CD4-positive, alpha-beta T cell treated with Interleukin-15 for 4 hours (primary cell): ENCODE measurements at places on chromosomes 5 and 9.

- DNase-seq: no peak
Observed at GRCh38 chr5:55713871-55714270, 1.7 kb upstream of the SLC38A9 start.

DNA sequence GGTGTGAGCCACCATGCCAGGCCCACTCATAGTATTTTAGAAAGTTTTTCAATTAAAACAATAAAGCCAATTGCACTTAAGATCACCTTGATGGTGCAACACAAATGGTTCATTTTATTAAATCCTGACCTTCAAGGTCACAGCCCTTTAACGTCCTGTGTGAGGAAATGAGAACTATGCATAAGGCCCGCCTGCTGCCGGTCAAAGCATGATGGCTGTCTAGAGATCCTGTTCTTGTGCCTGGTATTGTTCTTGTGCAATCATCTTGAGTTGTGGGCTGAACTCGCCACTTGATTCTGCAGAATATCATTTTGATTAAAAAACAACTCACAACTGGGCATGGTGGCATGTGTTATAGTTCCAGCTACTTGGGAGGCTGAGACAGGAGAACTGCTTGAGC lies 43.6 kb upstream of the FBXW11 start:
- DNase-seq: no peak

- DNase-seq: peak; percentile 37
Observed at GRCh38 chr9:134403682-134404301, 77.5 kb downstream of the RXRA start.

DNA sequence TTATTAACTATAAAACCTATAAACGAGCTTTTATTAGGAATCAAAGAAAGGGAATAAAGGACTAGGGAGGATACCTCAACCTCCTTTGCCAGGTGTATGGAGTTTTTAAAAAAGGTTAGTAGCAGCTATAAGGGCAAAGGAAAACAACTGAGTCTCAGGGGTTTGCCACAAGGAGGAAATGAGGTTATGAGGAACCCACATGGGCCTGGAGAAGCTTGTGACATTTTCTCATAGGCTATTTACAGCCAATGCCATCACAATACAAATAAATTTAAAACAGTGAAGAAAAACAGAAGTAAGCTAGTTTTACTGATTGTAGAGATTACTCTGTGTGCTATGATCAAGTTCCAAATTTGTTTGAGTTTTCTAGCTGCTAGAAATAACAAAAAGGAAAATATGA lies 92.6 kb downstream of the CDKN2A start:
- no peak for DNase-seq

DNA sequence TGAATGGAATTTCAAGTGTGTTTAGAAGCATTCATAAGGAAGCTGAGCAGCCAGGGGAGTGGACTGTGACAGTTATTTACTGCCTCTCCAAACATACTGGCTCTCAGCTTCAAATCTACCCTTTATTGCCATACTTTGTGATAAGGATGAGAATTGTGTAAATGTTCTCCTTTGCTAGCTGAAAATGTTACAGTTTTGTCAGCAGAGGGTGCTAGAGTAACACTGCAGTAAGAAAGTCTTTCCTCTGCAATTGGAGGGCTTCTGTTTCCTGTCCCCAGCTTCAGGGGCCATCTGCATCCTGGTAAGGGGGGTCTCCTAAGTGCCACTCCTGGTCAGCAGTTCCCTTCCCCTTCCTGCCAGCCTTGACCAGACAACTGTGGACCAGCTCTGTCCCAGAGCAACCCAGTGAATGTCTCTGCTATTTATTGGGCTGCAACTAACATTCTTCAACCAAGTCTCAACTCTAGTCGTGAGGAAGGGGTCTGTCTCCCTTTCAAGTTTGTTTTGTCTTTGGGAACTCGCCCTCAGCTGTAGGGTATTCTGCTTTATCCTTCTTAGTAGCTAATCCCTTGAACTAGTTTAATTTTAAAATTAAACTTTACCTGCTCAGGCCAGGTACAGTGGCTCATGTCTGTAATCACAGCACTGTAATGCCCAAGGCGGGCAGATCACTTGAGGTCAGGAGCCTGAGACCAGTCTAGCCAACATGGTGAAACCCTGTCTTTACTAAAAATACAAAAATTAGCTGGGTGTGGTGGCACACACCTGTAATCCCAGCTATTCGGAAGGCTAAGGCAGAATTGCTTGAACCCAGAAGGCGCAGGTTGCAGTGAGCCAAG lies 45.3 kb downstream of the RAPGEF6 start:
- DNase-seq: peak; percentile 52
